Aorta (tissue), 5 donors: ENCODE measurements at places on chromosomes 7 and 10. TPM values are rescaled to one million over a fixed set of nuclear protein-coding genes. Genes with fewer than 3 reads are reported as not detected.

GRCh38 chr7:132206594-132206993 lies 369.7 kb downstream of the PLXNA4 start:
- H3K27me3 ChIP-seq = no peaks in the 10 kb centered on the region
- no peak for DNase-seq
- no peaks in the 10 kb centered on the region for H3K36me3 ChIP-seq
- H3K27ac ChIP-seq = no peak overlapping the region
- no peaks in the 10 kb centered on the region for H3K4me1 ChIP-seq
- H3K4me3 ChIP-seq = no peak overlapping the region

DNA sequence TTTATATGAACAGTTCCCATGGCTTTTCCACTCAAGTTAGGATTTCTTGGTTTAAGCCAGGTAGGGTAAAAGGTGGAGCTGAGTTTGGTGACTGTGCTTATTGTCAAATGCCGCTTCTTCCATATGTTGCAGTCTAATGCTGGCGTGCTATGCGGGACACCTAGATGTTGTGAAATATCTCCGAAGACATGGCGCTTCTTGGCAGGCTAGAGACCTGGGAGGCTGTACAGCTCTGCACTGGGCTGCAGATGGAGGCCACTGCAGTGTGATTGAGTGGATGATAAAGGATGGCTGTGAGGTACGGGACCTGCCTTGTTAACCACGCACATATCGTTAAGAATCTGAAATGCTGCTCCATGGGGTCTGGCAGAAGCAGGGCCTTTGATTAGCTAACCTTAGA lies 108.4 kb downstream of the FANK1 start:
- H3K27me3 ChIP-seq = no peaks in the 10 kb centered on the region
- no peaks in the 10 kb centered on the region for H3K4me1 ChIP-seq
- H3K4me3 ChIP-seq = no peak overlapping the region
- no peaks in the 10 kb centered on the region for H3K36me3 ChIP-seq
- H3K27ac ChIP-seq = no peak overlapping the region
- DNase-seq = no peak

DNA sequence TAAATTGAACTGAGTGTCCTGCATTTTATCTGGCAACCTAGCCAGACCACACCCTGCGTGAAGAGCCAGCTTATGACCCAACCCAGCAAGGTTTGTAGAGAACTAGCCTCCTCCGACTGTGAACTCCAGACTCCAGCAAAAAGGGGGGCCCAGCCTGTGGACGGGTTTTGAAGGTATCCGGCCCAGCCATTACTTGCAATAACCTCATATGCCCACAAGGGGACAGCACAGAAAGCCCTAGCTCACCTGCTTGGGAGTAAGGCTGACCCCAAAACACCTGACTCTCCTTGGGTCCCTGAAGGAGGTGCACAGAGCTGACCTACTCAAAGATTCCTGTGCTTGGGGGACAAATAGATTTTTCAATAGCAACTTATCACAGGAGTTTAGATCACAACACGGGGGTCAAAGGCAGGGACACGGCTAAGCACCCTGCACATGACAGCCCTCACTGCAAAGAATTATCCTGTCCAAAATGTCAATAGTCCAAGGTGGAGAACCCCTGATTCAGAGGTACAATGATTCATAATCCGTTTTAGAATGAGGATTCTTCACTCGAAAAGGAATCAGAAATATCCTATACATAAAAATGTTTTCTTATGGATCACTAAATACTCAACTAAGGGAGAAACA lies 4.6 kb downstream of the TRPV6 start:
- H3K27ac ChIP-seq = no peak overlapping the region
- no peaks in the 10 kb centered on the region for H3K36me3 ChIP-seq
- H3K27me3 ChIP-seq = no peaks in the 10 kb centered on the region
- no peak overlapping the region for H3K4me3 ChIP-seq
- DNase-seq = peak; percentile 21
- no peaks in the 10 kb centered on the region for H3K4me1 ChIP-seq

DNA sequence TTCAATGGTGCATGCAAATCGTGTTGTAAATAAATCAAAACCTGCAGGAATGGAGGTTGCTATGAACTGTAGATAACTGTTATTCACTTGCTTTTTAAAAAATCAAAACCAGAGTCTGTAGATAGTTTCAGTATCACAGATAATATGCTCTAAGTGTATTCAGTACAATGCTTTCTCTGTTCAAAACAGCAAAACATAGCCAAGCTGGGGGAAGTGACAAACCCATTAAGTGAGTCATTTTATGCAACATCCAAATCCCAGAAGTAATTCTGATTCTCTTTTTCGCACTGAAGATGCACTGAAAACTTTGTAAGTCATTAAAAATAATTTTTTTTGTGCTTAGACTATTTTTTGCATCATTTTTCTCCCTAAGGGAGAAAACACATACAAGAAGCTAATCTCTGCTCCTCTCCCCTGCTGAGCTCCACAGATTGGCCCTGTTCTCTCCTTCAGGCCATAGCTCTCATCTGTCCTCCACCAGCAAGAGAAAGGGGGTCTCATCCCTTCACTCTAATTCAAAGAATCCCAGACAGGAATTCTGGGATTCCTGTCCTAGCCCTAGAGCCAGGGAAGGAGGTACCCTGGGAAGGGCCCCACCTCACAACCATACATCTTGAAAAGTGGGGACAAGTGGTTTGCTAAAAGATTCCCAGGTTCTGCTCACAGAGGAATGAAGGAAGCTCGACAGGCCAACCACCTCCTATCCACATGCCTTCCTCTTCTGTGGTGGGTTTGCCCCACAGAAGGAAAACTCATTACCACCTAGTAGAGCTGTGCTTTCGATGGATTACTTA lies 4.9 kb downstream of the PRTFDC1 start:
- no peak overlapping the region for H3K4me3 ChIP-seq
- no peaks in the 10 kb centered on the region for H3K4me1 ChIP-seq
- no peaks in the 10 kb centered on the region for H3K36me3 ChIP-seq
- H3K27me3 ChIP-seq = no peaks in the 10 kb centered on the region

The TMEM229A gene
- total RNA-seq = not detected
